ENCODE measurements at places on chromosomes 5 and 9.

DNA sequence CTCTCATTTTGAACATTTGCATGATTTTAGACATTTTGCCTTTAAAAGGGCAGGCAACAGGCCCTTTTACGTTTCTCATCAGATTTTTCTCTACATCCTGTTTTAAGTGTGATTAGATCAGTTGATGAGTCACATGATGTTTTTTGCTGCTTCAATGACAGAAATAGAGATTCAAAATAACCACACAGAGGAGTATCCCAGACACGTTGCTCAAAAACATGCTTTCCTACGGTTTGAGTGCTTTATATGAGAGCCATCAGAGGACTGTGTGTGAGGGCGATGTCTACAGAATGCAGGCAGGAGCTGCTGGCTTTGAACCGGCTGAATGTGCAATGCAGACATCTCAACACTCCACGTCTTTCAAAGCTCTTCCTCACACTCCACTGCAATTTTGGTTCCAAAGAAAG lies 42.1 kb downstream of the OTULIN start:
- DNase-seq: no peak

- DNase-seq: no peak
Observed at GRCh38 chr9:134895908-134896833, 15.6 kb downstream of the FCN2 start.

DNA sequence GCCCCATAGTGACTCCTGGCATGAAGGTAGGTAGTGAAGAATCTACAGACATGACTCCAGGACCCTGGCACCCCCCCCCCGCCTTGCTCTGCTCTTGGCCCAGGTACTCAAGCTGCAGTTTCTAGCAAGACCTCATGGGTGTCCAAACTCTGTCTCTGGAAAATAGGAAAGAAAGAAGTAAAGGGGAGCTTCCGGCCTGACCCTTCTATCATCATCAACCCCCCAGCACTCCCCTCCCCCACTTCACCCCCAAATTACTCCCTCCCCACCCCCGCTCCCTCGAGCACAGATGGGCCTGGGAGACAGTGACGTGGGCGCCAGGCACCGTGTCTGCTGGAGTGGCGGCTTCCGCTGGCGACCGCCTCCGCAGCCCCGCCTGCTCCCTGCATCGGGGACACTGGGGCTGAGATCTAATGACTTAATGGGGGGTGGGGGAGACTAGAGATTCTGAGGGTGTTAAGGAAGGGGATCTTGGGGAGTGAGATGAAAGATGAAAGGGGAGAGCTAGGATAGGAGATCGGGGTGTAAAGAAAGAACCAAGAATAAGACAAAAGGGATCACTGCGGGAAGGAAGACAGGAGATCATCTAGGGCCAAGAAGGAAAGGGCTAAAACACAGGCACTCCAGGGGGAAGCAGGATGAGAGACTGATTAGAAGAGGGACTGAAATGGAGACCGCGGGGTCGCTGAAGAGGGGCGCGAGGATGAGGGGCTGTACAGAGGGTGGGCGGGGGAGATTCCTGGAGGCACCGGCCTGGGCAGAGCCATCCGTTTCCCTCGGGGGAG lies 1.1 kb upstream of the DNAJB5 start:
- peak; percentile 34 for DNase-seq

- no peak for DNase-seq
Observed at GRCh38 chr5:73436535-73437100, 12.0 kb downstream of the FOXD1 start.

- DNase-seq: no peak
Observed at GRCh38 chr5:77663090-77663863, 24.8 kb upstream of the OTP start.

- no peak for DNase-seq
Observed at GRCh38 chr5:174235221-174236011, 189.9 kb downstream of the NSG2 start.

- no peak for DNase-seq
Observed at GRCh38 chr5:59178482-59178881, 595.6 kb downstream of the RAB3C start.

DNA sequence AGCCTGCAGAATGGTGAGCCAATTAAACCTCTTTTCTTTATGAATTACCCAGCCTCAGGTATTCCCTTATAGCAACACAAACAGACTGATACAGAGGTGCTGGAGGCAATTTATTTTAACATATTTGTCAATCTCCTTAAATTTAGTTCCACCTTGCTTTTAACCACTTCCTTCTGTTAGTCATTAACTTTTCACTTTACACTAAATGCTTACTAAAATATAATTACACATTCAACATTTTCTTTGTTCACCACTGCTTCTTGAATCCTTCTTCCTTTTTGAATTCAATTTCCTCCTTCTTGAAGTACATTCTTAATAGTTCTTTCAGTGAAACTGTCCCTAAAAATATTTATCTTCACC lies 39.4 kb downstream of the LYRM7 start:
- DNase-seq: no peak

- DNase-seq: no peak
Observed at GRCh38 chr5:140348104-140348503, 1.7 kb upstream of the HBEGF start.

GRCh38 chr5:78975035-78975434 lies 10.1 kb downstream of the ARSB start:
- DNase-seq: no peak

DNA sequence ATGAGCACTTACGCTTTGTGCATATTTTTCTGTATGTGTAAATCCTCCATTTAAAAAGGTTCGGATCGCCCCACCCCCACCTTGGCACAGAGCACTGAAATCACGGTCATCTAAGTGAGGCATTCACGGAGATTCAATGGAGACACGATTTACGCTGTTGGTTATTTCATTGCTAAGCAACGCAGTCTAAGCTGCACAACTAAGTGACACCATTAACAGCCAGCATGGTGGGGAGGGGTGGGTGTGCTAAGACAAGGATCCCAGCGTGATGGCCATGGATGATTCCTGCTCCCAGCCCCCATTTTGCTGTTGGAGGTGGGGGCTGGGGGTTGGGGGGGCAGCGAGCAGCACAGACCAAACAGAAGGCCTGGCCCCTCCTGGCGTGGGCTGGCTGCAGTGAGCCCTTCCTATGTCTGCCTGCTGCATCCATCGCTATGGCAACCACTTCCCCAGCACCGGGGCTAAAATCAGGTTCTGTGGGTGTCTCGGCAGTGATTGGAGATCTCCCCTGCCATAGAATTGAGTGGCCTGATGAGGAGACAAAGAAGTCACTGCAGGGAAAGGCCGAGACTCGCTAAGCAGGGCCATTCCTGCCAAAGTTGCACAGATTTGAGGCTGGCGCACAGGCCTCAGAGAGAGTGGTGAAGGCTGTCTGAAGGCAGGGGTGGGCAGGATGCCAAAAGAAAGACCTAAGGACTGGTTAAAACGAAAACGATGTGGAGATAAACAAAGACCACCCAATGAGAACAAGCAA lies 14.3 kb upstream of the MARCHF6 start:
- no peak for DNase-seq

DNA sequence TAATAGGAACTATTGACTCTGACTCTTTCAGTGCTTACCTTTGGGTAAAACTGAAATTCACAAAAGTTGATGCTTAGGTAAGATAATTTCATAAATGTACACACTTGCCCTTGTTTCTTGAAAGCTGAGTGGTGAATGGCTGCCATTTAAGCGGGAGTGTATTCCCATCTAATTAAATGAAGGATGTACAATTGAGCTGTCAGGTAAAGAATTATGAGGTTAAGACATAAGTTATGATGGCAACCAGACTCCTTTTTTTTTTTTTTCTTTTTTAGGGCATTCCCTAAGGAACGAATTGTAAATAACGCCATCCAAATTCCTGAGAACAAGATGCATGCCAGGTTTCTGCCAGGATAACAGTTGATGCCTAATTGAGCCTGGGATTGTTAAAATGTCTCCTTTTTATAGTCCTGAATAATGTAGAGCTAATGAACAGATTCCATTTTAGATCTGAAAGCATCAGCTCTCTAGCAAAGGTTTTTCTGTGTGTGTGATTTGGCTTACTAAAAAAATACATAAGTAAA lies 199.7 kb downstream of the ISL1 start:
- DNase-seq: no peak

Data from stimulated activated CD4-positive, alpha-beta T cell treated with anti-CD3 and anti-CD28 coated beads, Interleukin-2, amount 100 ng/mL, for 48 hours (primary cell).